ENCODE measurements at places on chromosomes 7 and 10. TPM values are rescaled to one million over a fixed set of nuclear protein-coding genes. Genes with fewer than 3 reads are reported as not detected.

The PPP1R17 gene
- total RNA-seq, result not detected

The BLNK gene
- total RNA-seq, result 9.3 TPM

DNA sequence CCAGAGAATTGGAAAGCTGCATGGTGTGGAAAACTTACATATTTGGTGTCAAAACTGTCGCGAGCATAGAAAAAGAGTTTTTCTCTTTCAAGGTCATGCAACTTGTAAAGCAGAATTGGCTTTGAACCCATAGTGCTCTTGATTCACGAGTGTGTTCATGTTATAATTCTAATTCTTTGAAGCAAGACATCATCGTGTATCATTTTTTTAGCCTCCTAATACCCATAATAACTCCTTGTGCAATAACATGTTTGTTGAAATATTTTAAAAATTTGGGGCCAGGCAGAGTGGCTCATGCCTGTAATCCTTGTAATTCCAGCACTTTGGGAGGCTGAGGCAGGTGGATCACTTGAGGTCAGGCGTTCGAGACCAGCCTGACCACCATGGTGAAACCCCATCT is 4.2 kb downstream of the CCL24 start:
- no peak for DNase-seq

DNA sequence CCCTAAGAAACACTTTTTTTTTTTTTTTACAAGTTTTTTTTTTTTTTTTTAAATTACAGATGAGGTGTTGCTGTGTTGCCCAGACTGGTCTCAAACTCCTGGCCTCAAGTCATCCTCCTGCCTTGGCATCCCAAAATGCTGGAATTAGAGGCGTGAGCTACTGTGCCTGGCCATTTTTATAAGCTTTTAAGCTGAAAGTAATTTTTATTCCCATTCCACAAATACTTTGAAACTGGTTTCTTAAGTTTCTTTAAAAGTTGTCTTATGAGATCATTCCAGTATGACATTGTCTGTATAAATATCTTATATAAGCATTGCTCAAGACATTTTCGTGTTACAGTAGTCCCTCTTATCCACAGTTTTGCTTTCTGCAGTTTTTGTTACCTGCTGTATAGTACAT is 61.4 kb upstream of the CYP26C1 start:
- no peak for DNase-seq

DNA sequence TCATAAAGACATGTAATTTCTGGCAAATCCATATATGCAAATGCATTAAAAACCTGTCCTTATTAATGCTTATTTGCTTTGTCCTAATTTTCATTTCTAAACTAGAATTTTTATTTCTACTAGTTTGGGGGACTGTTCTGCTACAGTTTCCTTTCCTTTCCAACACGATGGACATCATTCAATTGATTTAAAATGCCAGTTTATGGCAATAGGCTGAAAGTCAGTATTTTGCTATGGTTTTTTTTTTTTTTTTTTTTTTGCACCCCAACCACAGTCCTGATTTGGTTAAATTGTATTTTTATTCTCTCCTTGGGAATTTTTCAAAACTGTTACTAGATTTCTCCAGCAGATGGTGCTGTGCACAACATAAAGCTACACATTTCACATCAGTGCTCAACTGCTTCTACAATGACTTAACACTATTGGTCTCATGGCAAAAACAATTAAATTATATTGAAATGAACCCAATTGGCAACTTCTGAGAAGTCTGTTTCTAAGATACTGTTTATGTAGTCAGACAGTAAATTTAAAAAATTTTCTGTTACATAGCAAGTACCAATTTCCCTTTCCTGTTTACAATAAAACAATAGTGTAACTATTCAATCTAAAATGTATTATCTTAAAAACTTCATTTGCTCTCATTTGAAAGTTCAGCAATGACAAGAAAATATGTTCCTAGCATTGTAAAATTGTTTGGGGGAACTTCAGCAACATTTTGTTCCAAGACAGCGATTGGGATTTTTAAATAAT is 193.8 kb upstream of the CCDC6 start:
- no peak for DNase-seq

- no peak for DNase-seq
Observed at GRCh38 chr10:119408969-119409371, 133.5 kb downstream of the RGS10 start.

- DNase-seq, result no peak
Observed at GRCh38 chr7:37758501-37759045, 75.0 kb downstream of the GPR141 start.

DNA sequence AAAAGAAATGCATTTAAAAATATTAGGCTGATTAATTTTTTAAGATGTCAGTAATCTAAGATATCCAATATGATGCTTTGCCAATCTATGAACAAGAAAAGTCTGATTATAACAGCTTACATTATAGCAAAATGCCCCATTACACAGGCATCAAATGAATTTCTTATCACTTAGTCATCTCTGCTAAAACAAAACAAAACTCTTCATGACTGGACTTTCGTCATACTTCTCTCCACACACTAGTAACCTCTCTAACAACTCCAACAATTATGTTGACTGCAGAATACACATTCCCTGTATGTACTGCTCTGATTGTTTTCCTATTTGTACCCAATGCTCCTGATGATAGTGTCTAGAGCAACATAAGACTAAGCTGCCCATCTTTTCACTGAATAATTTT is 3.8 kb upstream of the MKI67 start:
- DNase-seq, result no peak

- peak; percentile 49 for DNase-seq
Observed at GRCh38 chr7:135745703-135746312, 2.8 kb downstream of the FAM180A start.

- no peak for DNase-seq
Observed at GRCh38 chr7:88361357-88361756, 54.7 kb upstream of the STEAP4 start.

GRCh38 chr10:5556576-5556975 is 31.8 kb downstream of the CALML3 start:
- DNase-seq, result peak; percentile 27

Measured in left lobe of liver (tissue), 2 donors.